Lower lobe of right lung (tissue), 2 donors: ENCODE measurements at places on chromosomes 2 and 18. TPM values are rescaled to one million over a fixed set of nuclear protein-coding genes. Genes with fewer than 3 reads are reported as not detected.

The OST4 gene
- 243 TPM for total RNA-seq

The RTKN gene
- total RNA-seq: 27.5 TPM

The SERPINB4 gene
- total RNA-seq: not detected

DNA sequence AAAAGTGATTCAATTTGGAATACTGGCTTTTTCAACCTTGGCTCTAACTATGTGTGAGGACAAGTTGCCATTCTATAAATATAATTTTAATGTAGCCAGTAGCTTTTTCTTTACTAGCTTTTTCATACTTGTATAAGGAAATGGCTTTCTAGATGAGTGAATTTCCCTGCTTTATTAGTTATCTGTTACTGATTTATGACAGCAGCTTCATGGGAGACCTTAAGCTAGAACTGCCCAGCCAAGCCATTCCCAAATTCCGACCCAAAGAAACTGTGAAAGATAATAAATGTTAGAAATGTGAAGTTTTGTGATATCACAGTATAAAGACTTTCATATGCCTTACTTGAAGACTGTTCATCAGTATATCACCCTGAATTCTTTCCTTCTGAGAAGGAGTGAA, 32.3 kb downstream of the BABAM2 start:
- H3K4me1 ChIP-seq: peaks cover 16% of the 10 kb centered on the region
- no peak overlapping the region for H3K27ac ChIP-seq
- no peak overlapping the region for H3K4me3 ChIP-seq
- H3K27me3 ChIP-seq: no peaks in the 10 kb centered on the region

- no peaks in the 10 kb centered on the region for H3K4me1 ChIP-seq
- no peak overlapping the region for H3K4me3 ChIP-seq
- no peaks in the 10 kb centered on the region for H3K27me3 ChIP-seq
- H3K27ac ChIP-seq: no peak overlapping the region
These were observed 2008.4 kb upstream of the PIK3C3 start for GRCh38 chr18:39946623-39947061.

DNA sequence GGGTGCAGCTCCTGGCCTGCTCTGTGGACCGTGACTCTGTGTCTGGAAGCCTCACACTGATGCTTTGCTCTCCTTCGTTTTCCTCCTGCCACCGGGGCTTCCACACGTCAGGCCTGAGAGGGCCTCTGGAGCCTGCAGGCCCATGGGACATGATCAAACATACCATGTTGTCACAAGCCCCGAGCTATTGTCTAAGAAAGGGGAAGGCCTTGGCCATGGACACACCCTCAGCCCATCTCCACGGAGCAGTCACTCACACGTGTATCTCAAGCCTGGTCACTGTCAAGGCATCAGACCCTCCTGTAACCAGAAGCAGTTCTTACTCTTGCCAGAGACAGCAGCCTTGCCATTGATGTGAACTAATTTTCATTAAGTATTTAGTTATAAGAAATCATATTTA, 814.1 kb upstream of the SALL3 start:
- no peaks in the 10 kb centered on the region for H3K36me3 ChIP-seq
- H3K4me1 ChIP-seq: no peaks in the 10 kb centered on the region
- no peak overlapping the region for H3K4me3 ChIP-seq
- H3K27me3 ChIP-seq: no peaks in the 10 kb centered on the region

DNA sequence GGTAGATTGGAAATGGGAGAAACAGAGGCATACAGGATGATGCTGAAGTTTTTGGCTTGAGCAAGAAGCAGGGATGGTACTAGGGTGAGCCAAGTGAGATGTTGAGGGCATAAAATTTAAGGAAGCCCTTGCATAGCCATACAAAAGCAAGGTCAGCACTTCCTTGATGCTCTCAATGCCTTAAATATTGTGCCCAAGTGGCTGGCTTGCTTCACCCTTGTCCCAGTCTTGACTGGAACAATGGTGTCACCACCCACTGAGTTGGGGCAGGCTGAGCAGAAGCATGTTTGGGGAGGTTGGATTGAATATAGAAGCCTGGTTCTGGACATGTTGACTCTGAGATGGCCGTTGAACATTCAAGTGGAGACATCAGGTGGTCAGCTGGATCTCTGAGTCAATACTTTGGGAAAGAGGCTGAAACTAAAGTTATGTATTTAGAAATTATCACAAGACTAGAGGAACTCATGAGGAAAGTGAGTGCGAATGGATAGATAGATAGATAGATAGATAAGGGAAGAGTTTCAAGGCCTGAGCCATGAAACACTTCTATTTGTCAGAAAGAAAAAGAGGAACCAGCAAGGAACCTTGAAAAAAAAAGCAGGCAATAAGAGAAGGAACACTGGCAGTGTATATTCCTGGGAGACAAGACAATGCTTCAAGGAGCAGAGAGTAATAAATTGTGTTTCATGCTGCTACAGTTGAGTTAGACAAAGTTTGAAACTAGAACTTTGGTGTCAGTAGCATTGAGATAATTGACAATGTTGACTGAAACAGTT, 43.0 kb upstream of the HNMT start:
- no peak overlapping the region for H3K27ac ChIP-seq
- H3K36me3 ChIP-seq: no peaks in the 10 kb centered on the region

DNA sequence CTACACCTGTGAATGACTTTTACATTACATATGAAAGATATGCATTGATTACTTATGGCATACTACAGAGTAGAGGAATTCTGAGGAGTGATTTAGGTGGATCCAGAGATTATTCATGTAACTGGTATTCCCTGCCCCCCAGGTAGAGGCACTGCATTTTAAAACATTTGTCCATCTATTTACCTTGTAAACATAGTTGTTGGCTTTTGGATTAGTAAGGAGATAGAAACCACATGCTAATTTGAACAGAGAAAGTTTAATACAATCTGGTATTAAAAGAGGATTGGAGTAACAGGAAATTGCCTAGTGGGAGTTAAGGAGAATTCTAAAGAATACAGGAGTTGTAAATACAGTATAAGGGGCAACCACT, 15.9 kb downstream of the GALNT3 start:
- no peak overlapping the region for H3K27ac ChIP-seq
- DNase-seq: no peak
- no peaks in the 10 kb centered on the region for H3K36me3 ChIP-seq
- H3K4me3 ChIP-seq: no peak overlapping the region
- no peaks in the 10 kb centered on the region for H3K4me1 ChIP-seq
- no peaks in the 10 kb centered on the region for H3K27me3 ChIP-seq

GRCh38 chr18:76943542-76944339, 121.4 kb downstream of the ZNF236 start:
- peak; percentile 83 for DNase-seq
- H3K36me3 ChIP-seq: peaks cover 24% of the 10 kb centered on the region
- no peaks in the 10 kb centered on the region for H3K4me1 ChIP-seq
- no peaks in the 10 kb centered on the region for H3K27me3 ChIP-seq
- H3K27ac ChIP-seq: peak overlapping the region; percentile 14
- no peak overlapping the region for H3K4me3 ChIP-seq

GRCh38 chr2:13558368-13558767, 841.6 kb downstream of the TRIB2 start:
- no peaks in the 10 kb centered on the region for H3K4me1 ChIP-seq
- no peak overlapping the region for H3K4me3 ChIP-seq
- no peaks in the 10 kb centered on the region for H3K36me3 ChIP-seq
- no peak for DNase-seq

GRCh38 chr2:212995920-212996319, 155.5 kb downstream of the IKZF2 start:
- DNase-seq: no peak
- H3K4me1 ChIP-seq: no peaks in the 10 kb centered on the region
- H3K27me3 ChIP-seq: no peaks in the 10 kb centered on the region

DNA sequence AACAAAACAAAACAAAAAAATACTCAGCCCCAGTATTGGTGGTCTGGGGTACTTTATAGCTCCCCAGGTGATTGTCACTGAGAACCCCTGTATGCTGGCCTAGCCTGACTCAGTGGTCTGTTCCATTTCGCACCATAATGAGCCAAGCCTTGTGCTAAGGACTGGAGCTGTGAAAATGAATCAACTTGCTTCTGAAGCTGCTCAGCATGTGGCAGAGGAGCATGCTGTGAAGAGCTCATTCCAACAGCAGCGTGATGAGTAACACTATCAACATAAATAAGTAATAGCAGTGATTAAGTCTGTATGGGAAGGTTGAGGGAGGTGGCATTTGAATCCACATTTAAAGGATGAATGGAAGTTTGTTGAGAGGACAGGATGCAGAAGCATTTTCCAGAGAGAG, 67.2 kb upstream of the ATL2 start:
- H3K36me3 ChIP-seq: no peaks in the 10 kb centered on the region
- DNase-seq: no peak
- no peaks in the 10 kb centered on the region for H3K27me3 ChIP-seq
- no peak overlapping the region for H3K27ac ChIP-seq

DNA sequence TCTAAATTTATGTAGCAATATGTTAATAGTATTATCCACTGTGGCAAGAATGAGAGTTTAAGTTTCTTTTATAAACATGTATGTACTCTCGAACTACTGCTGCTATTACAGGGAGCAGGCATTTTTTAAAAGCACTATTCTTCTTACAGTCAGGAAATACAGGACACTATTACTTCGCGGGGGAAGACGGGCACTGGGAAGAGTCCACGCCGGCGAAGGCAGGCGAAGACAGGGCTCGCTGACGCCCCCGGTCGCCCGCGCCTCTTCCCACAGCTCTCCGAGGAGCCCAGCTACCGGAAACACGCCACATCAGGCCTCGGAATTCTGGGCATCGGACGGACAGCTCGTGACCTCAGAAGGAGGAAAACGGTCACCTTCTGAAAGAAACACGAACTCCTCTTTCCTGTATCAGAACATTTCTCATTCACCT, 90.2 kb downstream of the FAM161A start:
- H3K36me3 ChIP-seq: no peaks in the 10 kb centered on the region
- no peaks in the 10 kb centered on the region for H3K27me3 ChIP-seq
- peak overlapping the region; percentile 69 for H3K4me3 ChIP-seq
- peak overlapping the region; percentile 99 for H3K27ac ChIP-seq
- peak; percentile 84 for DNase-seq
- H3K4me1 ChIP-seq: peaks cover 8% of the 10 kb centered on the region
